ENCODE measurements at places on chromosomes 7 and 10.

- DNase-seq, result peak; percentile 34
Measured at GRCh38 chr10:113563306-113564088, 10.6 kb downstream of the HABP2 start.

GRCh38 chr10:78254013-78254412 lies 220.3 kb downstream of the RPS24 start:
- DNase-seq, result no peak

GRCh38 chr10:123726381-123726780 lies 60.2 kb downstream of the GPR26 start:
- DNase-seq, result no peak

GRCh38 chr10:30027057-30028005 lies 32.1 kb downstream of the JCAD start:
- DNase-seq, result peak; percentile 49

DNA sequence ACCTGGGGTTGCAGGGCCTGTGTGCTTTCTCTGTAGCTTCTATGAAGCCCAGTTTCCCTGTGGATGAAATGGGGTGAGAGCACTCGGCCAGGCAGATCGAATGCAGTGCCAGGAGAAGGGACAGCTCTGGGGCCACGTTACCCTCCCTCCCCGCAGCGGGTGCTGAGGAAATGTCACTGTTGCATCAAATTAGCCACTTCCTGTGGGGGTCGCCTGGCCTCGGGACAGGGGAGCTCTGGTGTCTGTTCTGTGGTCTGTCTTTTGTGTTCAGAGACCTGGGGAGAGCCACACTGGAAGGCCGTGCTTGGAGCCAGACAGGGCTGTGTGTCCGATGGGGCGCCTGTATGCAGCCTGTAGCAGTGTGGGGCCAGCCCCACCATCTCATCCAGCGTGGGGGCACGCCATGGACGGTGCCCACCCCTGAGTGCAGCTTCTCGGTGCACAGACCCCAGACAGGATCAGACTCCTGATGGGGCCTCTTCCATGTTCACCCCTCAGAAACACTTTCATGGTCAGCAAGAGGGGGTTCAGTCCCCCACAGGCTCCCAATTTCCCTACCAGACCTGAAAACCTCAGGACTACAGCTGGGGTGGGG lies 13.6 kb downstream of the TTYH3 start:
- DNase-seq, result peak; percentile 46

- no peak for DNase-seq
Measured at GRCh38 chr7:67661-68395, 124.5 kb upstream of the FAM20C start.

DNA sequence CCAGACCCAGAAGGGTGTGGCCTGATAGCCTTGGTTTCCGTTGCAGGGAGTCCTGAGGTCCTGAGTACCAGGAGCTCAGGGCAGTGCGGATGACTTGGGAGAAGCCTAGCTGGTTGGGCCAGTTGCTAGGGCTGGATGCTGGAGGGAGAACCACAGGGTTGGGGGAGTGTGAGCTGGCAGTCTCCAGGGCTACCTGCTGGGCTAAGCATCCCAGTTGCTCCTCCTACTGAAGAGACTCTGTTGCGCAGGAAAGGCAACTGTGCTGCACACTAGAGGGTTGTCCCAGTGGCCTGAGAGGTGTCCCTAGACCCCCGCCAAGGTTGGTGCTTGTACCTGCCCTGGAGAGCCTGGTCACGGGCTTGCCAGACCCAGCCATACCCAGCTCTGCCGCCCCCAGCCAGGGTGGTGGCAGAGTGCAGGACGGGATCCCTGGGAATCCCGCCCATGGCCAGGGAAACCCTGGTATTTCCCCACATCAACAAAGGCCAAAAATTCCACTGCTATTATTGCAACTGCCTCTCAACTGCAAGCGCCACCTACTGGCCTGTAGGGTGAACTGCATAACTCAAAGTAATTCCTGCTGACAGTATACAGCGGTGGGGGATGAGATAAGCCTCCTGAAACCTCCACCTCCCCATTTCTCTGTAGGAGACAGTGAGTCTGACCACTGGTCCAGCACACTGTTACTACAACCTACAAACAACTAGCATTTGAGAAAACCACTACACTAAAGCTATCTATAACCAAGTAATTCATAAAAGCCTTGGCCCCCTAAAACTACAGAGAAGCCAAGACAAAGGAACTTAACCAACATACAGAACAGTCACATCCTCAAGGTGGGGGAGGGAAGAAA lies 67.6 kb upstream of the DDC start:
- DNase-seq, result peak; percentile 30

DNA sequence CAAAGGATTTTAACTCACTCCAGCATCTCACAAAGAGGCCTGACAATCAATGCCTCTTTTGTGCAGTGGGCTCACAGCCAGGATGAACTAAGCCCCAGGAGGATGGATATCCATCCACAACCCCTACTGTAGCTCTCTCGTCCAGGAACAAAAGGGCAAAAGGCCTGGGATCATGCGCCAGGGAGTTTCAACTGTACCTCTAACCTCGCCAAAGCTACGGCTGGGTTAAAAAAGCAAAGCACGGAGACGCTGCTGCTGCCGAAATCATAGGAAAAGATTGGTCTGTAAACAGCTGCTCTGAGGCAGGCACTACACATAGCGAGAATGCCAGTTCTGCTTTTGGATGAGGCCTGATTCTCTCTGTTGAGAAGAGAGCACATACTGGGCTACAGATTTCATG lies 32.1 kb downstream of the VSTM4 start:
- DNase-seq, result no peak

DNA sequence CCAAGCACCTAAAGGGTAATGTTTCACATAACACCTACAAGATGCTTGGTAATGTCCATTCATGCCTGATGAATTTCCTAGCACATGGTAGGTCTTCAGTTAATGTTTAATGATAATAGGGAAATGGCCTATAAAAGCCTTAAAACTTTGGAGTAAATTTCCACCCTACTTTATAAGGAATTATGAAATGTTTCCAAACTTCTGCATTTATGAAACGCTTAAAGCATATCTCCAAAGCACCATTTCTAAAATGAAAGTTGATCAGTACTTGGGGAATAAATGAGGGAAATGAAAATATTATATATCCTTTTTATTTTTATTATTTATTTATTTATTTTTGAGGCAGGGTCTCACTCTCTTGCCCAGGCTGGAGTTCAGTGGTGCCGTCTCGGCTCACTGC lies 51.8 kb downstream of the INPP5F start:
- no peak for DNase-seq

GRCh38 chr10:63766745-63767137 lies 245.5 kb downstream of the REEP3 start:
- no peak for DNase-seq

Measured in activated CD8-positive, alpha-beta memory T cell treated with anti-CD3 and anti-CD28 coated beads for 48 hours (primary cell).